Pericardium fibroblast (primary cell): ENCODE measurements at places on chromosomes 13 and 19. TPM values are rescaled to one million over a fixed set of nuclear protein-coding genes. Genes with fewer than 3 reads are reported as not detected.

STRN4 gene
- total RNA-seq: 70.2 and 86.5 TPM in 2 replicates

METTL21C gene
- total RNA-seq: 1.4 TPM in 1 of 2 replicates, not detected in the other

CGB2 gene
- total RNA-seq: not detected in 2 replicates

GAPDHS gene
- not detected in 2 replicates for total RNA-seq

ZNF442 gene
- 0.17 and 0.70 TPM in 2 replicates for total RNA-seq

ZNF225 gene
- 2.4 and 2.8 TPM in 2 replicates for total RNA-seq

SH3GL1 gene
- 91.9 and 118 TPM in 2 replicates for total RNA-seq

KIR3DL2 gene
- total RNA-seq: not detected in 2 replicates

APC2 gene
- total RNA-seq: 0.12 and 0.26 TPM in 2 replicates

SAE1 gene
- 89.9 and 101 TPM in 2 replicates for total RNA-seq

LHB gene
- not detected in 2 replicates for total RNA-seq

EVI5L gene
- total RNA-seq: 15.0 and 16.5 TPM in 2 replicates

DZIP1 gene
- total RNA-seq: 24.3 and 31.7 TPM in 2 replicates

PLA2G4C gene
- total RNA-seq: 0.51 and 1.3 TPM in 2 replicates

ELOF1 gene
- total RNA-seq: 42.6 and 44.1 TPM in 2 replicates

SH2D3A gene
- not detected in 2 replicates for total RNA-seq

CEACAM21 gene
- not detected in 2 replicates for total RNA-seq

C2CD4C gene
- 0.26 TPM in 1 of 2 replicates, not detected in the other for total RNA-seq

SPART gene
- 107 and 126 TPM in 2 replicates for total RNA-seq

S1PR4 gene
- total RNA-seq: not detected in 2 replicates

HIPK4 gene
- total RNA-seq: 0.17 TPM in 1 of 2 replicates, not detected in the other

ZNF729 gene
- not detected in 2 replicates for total RNA-seq

MBD3L2 gene
- total RNA-seq: not detected in 2 replicates

KIR2DL4 gene
- not detected in 2 replicates for total RNA-seq

ZNF799 gene
- total RNA-seq: 0.85 and 2.6 TPM in 2 replicates

LGI4 gene
- total RNA-seq: 0.23 and 0.26 TPM in 2 replicates

CCDC70 gene
- not detected in 2 replicates for total RNA-seq

GAS6 gene
- total RNA-seq: 133 and 252 TPM in 2 replicates

CCDC8 gene
- 43.2 and 72.2 TPM in 2 replicates for total RNA-seq

ADAMTSL5 gene
- 8.8 and 14.8 TPM in 2 replicates for total RNA-seq

GNG7 gene
- total RNA-seq: 0.58 and 0.68 TPM in 2 replicates

C1QTNF9 gene
- not detected in 2 replicates for total RNA-seq

MAB21L1 gene
- total RNA-seq: 0.09 TPM in 1 of 2 replicates, not detected in the other

FUT6 gene
- total RNA-seq: not detected in 2 replicates

ZNF135 gene
- 3.3 and 3.4 TPM in 2 replicates for total RNA-seq

CGB5 gene
- not detected in 2 replicates for total RNA-seq

ZSWIM9 gene
- 0.82 and 1.5 TPM in 2 replicates for total RNA-seq

EMP3 gene
- total RNA-seq: 125 and 282 TPM in 2 replicates

PSG1 gene
- total RNA-seq: not detected in 2 replicates

MEF2B gene
- 0.35 TPM in 1 of 2 replicates, not detected in the other for total RNA-seq

ANGPTL8 gene
- total RNA-seq: 0.43 TPM in 1 of 2 replicates, not detected in the other

KLK3 gene
- total RNA-seq: not detected in 2 replicates
